ENCODE measurements at places on chromosomes 5 and 9.

DNA sequence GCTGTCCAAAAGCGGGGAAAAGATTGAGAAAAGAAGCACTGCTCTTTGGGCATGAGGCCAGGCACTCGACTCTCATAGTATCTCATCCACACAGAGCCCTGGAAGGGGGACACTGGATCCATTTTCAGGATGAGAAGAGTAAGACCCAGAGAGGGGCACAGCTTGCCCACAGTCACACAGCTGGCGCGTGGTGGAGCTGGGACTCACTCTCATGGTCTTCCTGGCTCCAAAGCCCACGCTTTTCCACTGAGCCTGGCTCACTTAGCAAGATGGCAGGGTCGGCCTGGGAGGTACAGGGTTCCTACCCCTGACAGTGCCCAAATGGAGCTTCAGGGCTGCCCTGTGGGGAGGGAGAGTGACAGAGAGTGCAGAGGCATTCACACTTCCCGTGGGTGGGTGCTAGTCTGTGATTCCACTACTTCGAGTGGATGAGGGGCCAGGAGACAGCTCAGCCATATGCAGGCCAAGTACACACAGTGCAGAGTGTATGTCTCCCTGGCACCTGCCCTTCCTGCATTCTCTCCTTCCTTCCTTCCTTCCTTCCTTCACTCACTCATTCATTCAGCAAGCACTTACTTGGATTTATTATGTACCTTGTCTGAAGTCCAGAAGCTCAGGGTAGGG is 18.3 kb upstream of the IGFBPL1 start:
- DNase-seq = no peak

- DNase-seq = peak; percentile 69
These were observed at the start of gene PCDHGB1 for GRCh38 chr5:141349917-141350619. PCDHGB1 (plus strand) TSS chr5:141350099; CDS start chr5:141350261, 162 bp downstream.

DNA sequence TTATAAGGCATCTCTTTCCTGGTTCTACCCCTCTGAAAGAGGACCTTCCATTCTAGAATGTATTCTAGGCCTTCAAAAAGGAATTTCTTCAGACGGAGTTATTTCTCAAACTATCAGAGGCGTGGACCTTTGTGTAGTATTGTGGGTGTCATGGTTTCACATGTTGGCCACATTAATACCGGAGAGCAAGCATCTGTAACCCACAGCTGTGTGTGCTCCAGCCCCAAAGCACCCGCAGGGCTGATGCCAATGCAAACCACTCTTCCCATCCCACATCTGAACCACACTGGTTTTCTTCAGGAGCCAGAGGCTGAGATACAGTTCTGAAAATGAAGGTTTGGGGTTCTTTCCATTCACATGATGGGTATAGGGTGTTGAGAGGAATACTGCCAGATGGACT is 127.1 kb downstream of the BNC2 start:
- DNase-seq = peak; percentile 48

- DNase-seq = no peak
These were observed 25.1 kb upstream of the PPP2CA start for GRCh38 chr5:134250949-134251348.

GRCh38 chr5:154677921-154678320 is 77.3 kb upstream of the LARP1 start:
- DNase-seq = no peak

DNA sequence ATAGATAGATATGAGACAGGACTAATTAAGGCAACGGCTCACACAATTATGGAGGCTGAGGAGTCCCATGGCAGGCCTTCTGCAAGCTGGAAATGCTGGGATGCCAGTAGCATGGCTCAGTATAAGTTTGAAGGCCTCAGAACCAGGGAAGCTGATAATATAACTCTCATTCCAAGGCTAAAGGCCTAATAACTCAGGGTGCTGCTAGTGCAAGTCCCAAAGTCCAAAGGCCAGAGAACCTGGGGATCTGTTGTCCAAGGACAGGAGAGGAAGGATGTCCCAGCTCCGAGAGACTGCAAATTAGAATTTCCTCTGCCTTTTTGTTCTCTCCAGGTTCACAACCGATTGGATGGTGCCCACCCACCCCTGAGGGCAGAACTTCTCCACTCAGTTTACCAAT is 114.5 kb downstream of the SV2C start:
- no peak for DNase-seq

- DNase-seq = no peak
These were observed 585.8 kb downstream of the TLE4 start for GRCh38 chr9:80157561-80157983.

- DNase-seq = peak; percentile 47
These were observed 125.6 kb downstream of the TRIO start for GRCh38 chr5:14268738-14269137.

DNA sequence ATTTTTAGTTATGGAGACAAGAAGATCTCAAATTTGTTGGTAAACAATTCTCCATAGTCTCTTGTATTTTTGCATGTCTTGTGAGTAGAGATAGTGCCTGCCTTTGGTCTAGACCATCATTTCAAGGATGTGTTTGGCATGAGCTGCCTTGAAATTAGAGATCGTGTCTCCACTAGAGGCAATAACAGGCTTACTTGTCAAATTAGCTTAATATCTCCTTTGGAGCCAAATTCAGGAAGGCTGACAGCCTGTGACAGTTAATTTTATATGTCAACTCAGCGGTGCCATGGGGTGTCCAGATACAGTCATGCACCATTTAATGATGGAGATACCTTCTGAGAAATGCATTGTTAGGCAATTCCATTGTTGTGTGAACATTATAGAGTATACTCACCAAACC is 24.8 kb upstream of the PRDM9 start:
- DNase-seq = no peak

GRCh38 chr5:33719769-33720168 is 172.0 kb downstream of the ADAMTS12 start:
- no peak for DNase-seq
